ENCODE measurements at places on chromosomes 5 and 9.

DNA sequence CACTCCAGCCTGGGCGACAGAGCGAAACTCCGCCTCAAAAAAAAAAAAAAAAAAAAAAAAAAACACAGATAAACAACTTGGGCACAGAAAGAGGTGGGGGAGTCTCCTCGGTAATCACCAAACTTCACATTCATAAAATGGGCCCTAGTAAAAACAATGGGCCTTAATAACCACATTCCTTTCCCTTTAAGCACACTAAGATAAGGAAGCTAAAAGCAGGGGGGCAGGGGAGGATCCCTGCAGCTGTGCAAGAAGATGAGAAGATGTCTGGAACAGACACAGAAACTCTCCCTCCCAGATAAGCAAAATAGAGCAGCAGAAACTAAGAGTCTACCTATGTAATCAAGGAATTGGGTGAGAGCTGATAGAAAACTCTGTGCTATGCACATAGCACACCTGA, 111.2 kb upstream of the FAM174A start:
- DNase-seq = no peak

DNA sequence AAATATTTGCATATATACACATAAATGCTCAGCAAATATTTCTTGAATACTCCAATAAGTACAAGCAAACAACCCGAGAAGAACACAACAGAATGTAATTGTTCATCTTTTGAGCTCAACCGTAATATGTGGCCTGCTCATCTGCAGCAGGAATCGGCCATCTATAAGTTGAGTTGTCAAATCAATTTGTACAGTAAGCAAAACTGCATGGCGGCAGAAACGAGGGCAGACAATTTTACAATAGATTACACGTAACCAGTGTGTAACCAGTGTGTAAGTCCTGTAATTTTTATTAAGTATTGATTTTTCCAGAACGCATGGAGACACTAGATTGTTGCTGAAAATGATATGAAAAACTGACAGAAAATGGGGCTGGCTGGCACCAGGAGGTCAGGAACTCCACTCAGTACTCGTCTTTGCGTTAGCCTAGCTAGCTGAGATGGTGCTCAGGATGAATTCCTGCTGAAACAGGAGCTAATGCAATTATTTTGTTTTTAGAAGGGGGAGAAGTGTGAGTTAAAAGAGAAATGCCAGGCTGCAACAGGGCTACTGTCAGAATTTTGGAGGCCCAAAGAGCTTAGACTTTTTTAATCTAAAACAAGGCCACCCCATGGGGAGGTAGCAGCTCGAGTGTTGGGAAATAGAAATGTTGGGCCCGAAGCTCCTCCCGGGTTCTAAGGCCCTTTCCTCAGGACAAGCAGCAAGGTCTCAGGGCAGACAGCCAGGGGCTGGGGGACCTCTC, 682 bp downstream of the DHX29 start:
- DNase-seq = no peak

DNA sequence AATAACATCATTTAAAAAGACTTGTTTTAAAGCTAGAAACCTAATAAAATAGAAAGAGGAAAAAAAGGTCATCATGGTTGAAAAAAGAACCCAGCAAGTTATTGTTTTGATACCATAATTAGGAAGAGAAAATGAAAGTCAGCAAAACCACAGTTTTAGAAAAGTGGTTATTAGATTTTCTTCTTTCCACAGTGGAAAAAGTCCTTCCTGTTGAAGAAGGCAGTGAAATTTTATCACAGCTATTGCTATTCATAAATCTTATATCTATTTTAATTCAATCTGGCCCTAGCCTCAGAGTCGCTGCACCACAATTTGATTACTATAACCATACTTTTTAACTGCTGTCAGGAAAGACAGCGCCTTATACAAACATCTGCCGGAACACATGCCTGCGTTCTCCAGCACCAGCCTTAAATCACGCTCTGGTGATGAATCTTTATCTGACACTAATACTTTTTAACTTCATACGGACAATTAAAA, 60.3 kb downstream of the MAPKAP1 start:
- no peak for DNase-seq

GRCh38 chr9:104280178-104280560, 186.1 kb downstream of the SMC2 start:
- DNase-seq = no peak

DNA sequence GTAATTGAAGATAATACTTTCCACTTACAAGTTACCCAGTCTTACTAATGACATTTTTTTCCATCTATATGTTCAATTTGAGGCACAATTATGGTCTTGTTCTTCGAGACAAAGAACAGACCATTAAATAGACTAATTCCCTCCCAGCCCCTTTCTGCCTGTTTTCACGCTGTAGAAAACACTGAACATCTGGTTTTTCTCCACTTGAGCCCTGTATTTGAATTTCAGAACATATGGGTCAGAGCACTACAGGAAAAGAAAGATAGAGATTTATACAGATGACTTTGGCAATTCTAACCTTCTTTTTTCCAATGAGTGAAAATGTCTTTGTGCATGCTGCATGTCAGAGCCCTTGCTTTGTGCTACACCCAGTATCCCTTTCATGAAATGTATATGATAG, 506.9 kb downstream of the LRRC70 start:
- no peak for DNase-seq

GRCh38 chr5:606061-606460, 6.1 kb upstream of the CEP72 start:
- DNase-seq = no peak

DNA sequence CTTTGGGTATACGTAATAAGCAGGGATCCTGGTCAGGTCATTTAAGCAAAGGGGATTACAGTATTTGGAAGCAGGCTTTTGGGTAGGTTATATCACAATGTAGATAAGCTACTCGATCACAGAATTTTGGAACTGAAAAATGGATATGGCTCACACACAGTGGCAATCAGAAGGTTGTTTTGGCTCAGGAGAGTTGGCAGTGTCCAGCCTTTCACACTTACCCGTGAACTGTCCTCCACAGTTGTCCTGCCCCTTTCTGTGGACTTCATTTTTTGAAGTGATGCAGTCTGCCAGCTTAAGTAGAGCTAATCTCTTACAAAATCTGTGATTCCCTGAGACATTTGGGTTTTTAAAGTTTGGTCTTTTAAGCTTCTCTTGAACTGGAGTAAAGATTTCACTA, 30.7 kb downstream of the ICE1 start:
- DNase-seq = no peak

- DNase-seq = no peak
Observed at GRCh38 chr9:107054146-107054545, 191.2 kb downstream of the ZNF462 start.

DNA sequence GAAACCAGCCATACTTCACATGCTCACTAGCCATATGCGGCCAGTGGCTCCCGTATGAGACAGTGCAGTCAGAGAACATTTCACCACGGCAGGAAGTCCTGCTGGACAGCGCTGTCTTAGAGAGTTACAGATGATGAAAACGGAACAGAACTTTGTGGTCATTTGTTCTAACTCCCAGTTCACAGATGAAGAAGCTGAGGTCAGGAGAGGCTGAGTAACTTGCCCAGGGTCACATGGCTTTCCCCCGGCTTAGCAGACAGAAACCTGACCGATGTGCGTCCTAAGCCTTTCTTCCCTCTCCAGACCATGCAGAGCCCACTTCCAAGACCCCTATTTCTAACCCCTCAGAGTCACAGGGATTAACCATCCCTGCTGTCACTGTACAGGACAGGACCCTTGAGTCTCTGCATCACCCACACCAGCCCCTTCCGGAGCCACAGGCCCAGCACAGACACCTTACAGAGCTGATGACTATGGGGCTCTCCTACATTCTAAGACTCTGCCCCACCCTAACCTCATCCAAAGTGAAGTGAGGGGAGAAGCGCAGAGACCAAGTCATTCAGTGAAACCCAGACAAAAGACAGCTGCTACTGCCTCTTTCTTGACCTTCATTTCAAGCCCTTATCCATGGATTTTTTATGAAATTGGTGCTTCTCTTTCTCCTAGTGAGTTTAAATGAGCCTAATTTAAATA, 86.9 kb downstream of the PTPN3 start:
- no peak for DNase-seq

DNA sequence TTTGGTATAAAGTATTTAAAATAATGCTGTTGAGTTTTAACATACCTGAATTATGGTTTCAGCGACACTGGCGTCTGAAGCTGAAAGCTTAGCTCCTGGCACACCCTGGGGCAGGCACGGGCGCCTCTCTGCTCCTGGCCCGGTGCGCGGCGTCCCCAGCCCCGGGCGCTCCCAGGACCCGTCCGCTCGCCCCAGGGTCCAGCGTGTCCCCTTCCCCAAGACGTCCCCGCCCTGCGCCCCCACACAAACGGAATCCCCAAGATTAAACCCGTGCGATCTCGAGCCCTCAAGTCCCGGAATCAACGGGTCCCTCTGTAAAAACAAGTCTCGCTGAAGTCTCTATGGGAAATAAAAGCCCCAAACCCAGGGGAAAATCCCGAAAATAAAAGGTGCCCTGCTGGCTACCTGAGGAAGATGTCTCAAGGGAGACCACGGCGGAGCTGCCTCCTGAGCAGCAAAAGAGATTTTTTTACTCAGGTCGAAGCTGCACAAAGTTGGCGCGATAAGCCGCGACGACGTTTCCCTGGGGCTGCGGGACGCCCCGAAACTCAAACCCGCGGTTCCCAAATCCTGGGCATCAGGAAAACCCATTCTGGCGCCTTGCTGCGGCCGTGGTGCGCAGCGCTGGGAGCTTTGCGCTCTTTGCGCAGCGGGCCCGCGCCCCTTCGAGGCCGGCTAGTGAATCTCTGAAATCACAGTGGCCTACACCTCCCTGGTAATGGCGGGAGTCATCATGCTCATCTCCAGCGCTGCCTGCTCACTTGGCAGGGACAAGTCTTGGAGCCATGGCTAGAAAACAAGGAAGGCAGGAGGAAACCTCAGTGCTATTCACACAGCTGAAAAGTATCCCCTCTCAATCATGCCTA, 6.3 kb upstream of the IFNA8 start:
- no peak for DNase-seq

DNA sequence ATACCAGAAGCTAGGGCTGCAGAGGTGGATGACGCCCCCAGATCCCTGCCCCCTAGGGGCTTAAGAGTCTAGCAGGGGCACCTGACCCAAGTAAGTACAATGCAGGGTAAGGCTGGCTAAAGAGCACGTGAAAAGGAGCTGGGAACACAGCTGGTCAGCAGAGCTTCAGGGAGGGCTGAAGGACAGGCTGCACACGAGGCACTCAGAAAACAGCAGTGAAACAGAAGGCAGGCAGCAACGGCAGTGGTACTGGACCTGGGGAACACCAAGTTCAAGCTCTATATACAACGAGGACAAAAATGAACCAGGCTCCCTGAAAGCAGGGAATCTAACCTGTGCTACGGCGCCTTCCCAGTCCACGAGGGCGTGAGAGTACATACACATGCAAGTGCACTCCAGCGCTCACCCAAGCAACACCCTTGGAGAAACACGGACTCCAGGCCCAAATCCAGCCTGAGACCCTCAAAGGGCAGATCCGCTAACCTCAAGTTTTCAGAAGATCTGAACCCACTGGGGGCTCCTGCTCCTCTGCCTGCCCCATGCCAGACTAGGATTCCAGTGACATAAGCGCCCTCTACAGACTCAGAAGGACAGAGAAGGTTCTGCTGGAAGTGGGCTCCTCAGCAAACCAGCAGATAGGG, 57.4 kb downstream of the PSMB7 start:
- DNase-seq = no peak

- DNase-seq = no peak
Observed at GRCh38 chr5:116453988-116454411, 120.6 kb downstream of the SEMA6A start.

DNA sequence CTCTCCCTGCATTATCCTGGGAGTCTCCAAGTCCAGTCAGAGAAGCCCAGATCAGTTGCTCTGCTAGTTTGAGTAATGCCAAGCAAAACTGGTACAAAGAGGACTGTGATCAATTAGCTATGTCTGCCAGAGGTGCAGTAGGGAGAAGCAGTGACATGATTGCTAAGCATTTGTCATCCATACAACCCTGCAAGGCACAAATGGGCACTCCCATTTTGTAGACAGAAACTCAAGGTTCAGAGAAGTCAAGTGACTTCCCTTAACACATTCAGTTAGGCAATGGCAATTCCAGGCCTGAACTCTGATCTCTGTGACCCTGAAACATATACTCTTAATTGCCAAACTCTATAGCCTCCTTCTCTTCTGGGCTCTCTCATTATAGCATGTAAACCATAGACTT, 34.0 kb downstream of the NDST1 start:
- DNase-seq = no peak

GRCh38 chr5:56264417-56265025, 31.4 kb upstream of the ANKRD55 start:
- no peak for DNase-seq

DNA sequence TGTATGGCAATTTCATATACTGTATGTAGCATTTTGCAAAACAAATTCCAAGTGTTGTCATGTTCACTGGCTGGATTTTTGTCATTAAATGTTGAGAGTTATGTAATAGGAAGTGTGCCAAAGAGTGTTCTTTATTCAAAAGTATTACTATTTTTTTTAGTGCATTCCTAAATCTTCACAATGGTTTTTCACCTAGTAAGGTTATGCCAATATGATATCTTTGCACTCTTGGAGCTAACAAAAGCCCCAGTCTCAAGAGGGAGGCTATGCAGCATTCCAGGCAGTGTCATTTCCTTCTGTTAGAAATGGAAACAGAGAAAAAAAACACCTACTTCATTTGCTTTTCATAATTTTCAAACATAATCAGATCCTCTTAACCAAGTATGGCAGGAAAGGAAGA, 5.1 kb upstream of the SSBP2 start:
- no peak for DNase-seq

DNA sequence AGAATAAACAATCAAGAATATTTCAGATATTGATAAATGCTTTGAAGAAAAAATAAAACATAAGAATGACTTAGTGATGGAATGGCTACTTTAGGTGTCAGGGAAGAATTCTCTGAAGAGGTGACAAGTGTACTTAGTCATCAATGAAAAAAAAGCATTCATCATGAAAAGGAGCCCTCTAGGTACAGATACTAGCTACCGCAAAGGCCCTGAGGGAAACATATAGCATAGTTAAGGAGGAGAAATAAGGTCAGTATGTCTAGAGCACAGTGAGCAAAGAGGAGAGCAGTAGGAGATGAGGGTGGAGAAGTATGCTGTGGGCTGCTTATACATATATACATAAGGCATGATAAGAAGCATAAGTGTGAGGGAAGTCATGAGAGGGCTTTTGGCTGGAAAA, 41.8 kb downstream of the CSF2 start:
- DNase-seq = no peak

GRCh38 chr5:129041196-129041881, 53.2 kb upstream of the ISOC1 start:
- DNase-seq = no peak

GRCh38 chr9:91071184-91071990, 269.8 kb downstream of the SYK start:
- DNase-seq = peak; percentile 65

DNA sequence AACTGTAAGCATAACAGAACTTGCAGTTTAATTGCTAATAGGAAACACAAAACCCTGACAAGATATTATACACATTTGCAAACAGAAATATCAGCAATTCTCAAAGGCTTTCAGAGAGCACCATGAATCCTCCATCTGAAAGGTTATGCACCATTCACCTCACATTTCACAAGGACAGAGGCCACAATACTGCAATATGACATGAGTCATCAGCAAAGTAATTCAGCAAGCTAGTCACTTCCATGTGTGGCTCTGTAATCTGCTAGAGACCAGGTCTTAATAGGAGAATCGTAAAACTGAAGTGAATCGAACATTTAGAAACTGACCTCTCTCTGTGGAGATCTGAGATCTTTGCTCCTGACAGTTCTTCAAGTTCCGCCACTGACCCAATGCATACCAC, 28.3 kb downstream of the IARS1 start:
- no peak for DNase-seq

GRCh38 chr5:33179301-33179700, 261.5 kb upstream of the TARS1 start:
- no peak for DNase-seq
